ENCODE measurements at places on chromosomes 6 and 20. TPM values are rescaled to one million over a fixed set of nuclear protein-coding genes. Genes with fewer than 3 reads are reported as not detected.

The CAP2 gene
- 6.5 TPM for total RNA-seq

The SNRNP48 gene
- 7.6 TPM for total RNA-seq

DNA sequence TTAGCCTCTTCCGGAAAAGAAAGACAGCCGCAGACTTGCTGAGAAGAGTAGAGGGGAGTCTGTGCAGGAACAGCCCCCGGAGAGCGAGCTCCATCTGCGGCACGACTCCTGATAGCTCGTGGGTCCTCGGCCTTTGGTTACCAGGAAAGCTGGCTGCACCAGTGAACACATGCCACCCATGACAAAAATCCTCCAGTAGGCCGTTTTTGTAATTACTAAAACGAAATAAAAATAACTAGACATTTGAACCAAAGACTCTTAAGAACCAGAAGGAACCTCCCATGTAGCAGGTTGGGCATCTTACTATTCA, 42.2 kb downstream of the RAMACL start:
- DNase-seq = no peak

- no peak for DNase-seq
Measured at GRCh38 chr6:35147026-35147425, 5.9 kb upstream of the TCP11 start.

DNA sequence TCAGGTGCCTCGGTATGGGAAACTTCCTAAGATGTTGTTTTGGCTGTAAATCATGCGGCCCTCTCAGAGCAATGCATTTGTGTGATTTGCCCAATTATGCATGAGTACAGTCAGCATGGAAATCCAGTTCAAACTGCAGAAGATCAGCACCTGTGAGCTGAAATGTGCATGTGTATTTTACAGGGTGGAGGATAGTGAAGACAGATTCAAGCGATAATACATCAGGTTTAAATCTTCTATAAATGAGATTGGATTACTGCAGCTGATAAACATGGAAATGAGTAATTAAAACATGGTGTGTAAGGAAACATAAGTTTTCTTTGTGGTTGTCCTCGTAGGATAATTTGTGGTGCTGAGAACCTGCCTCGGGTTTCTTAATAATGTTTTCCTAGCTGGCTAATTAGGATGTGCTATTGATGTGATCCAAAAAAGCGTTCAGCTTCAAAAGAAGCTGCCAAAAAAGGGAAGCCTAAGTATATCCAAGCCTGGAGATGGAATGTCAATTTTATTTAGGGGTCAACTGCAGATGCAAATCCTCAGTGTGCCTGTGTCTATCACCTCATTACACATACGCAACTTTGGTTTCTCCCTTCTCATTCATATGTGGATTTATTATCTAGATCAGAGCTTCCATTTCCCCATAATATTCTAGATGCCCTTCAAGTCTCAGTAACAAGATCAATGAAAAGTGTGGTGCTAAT, 117.1 kb upstream of the CCDC28A start:
- DNase-seq = peak; percentile 49

The BTNL2 gene
- total RNA-seq = not detected

The PTK7 gene
- 89.2 TPM for total RNA-seq

DNA sequence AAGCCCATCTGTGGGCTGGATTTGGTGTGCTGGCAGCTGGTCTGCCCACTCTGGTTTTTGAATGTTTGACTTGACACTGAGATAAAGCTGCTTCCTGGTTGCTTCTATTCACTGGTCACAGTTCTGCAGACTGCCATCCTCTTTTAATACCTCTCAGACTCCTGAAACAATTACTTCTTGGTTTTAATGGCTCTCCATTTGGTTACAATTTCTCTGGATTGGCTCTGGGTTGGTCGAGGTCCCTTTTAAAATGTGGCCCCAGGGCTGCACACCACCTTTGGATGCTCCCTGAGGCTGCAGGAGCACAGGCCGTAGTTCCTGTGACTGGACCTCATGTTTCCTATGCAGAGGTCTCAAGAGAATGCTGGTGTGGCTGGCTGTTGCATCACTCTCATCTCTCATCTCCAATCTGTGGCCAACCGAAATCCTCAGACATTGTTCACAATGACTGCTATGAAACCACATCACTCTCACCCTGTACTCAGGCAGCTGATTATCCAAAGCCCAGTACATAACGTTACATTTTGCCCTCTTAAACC, 98.5 kb downstream of the INSM1 start:
- no peak for DNase-seq

DNA sequence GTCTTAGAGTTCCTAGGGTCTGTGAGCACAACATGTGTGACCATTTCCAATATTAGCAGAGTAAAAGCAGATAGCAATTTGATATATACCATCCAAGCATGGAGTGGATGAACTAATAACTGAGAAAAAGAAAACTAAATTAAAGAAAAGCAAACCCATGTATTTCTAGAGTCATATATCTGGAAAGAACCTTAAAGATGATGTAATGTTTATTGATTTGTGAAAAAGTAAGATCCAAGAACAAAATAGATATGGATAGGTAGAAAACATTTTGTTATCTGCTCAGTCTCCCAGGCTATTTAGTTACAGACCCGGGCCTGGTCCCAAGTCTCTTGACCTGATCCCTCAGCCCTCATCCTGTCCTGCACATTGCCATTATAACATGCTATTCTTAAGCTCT, 526.8 kb downstream of the EPM2A start:
- no peak for DNase-seq

- DNase-seq = no peak
Measured at GRCh38 chr6:42970871-42971612, 7.9 kb downstream of the PEX6 start.

DNA sequence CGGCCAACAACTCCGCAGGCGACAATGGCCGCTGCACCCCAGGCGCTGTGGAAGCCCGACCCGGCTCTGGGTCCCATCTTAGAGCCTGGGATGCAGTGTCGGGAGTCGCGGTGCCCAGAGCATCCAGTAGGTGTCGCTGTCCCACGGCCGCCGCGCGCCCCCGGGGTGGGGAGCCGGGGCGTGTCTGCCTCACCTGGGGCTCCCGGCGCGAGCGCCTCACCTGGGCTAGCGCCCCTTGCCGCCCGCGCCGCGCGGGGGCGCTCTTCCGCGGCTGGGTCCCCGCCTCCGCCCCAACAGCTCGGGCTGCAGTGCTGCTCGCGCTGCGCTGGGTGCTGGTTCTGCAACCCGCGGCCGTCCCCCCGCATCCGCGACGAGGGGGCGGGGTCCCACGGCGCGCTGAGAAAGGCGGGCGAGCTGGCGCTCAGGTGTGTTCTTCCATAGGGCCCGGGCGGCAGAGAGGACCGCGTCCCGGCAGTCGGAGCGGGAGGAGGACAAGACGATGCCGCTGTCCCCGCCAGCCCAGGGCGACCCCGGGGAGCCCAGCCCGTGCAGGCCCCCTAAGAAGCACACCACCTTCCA, at the start of gene CRYBG1:
CRYBG1 (plus strand) TSS at position 308 of the 579 bp plus-strand sequence; CDS start at position 500, 192 bp downstream.
- DNase-seq = peak; percentile 67

DNA sequence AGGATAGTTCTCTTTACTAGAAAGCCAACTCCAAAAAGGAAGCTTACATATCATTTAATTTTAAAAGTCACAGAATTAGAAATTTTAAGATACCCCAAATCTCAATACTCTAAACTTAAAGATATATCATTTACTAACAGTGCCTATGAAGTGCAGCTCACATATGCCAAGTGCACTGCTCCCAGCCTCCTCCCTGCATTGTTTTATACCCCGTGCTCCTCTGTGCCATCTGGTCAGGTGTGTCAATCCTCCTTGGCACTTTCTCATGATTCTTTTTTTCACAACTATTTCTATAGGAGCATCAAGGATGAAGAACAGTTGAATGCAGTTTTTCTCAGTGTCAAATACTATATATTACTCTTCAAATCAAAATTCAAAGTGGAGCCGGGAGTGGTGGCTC, 8.8 kb downstream of the MAP7 start:
- no peak for DNase-seq

DNA sequence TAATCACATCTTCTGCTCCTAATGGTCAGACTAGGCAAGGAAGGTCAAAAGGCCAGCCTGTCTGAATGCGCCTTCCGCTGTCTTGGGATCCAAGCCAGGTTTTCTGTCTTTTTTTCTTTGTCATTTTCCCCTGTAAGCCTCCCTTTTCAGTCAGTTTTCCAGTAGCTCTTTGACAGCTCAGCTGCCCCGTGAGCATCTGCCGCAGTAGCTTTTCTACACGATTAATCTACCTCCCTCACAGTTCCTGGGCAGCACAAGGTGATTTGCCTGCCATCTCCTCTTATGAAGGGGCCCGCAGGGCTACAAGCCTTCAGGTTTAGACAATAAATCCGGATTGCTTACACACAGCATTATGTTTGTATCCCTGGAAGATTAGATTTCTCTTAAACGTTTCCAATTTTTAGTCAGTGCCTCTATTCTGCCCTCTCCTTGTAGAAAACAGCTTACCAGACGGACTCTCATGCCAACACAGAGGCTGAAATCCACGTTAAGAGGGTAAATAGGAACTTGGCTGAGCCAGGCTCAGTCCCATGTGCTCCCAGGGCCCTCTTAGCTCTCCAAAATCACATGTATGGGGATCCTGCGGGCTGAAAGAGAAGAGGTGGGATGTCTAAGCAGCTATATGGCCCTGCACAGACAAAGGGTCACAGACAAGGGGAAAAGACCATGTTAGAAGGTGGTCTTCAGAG, 77.2 kb downstream of the LY86 start:
- DNase-seq = no peak

The PRDM13 gene
- not detected for total RNA-seq

- DNase-seq = peak; percentile 92
Measured at GRCh38 chr20:62791301-62792181, 4.7 kb upstream of the MRGBP start.

- no peak for DNase-seq
Measured at GRCh38 chr20:36656733-36657132, 10.7 kb upstream of the SLA2 start.

All from left lung (tissue), 14 donors.